ENCODE measurements at places on chromosomes 2 and 18. TPM values are rescaled to one million over a fixed set of nuclear protein-coding genes. Genes with fewer than 3 reads are reported as not detected.

BCL11A gene
- total RNA-seq = 2.1 TPM

- DNase-seq = no peak
- no peaks in the 10 kb centered on the region for H3K27me3 ChIP-seq
- no peaks in the 10 kb centered on the region for H3K4me1 ChIP-seq
- H3K36me3 ChIP-seq = no peaks in the 10 kb centered on the region
Observed at GRCh38 chr2:237723602-237724001, 75.0 kb upstream of the RBM44 start.

ING5 gene
- 86.3 TPM for total RNA-seq

GRCh38 chr2:236820763-236821344 is 251.2 kb downstream of the ACKR3 start:
- no peak for DNase-seq
- H3K4me3 ChIP-seq = no peak overlapping the region
- H3K27ac ChIP-seq = no peak overlapping the region
- no peaks in the 10 kb centered on the region for H3K4me1 ChIP-seq
- no peaks in the 10 kb centered on the region for H3K27me3 ChIP-seq
- H3K36me3 ChIP-seq = no peaks in the 10 kb centered on the region

- H3K4me1 ChIP-seq = no peaks in the 10 kb centered on the region
- DNase-seq = peak; percentile 34
Observed at GRCh38 chr2:60152226-60152833, 401.1 kb downstream of the BCL11A start.

- no peak overlapping the region for H3K27ac ChIP-seq
- no peak overlapping the region for H3K4me3 ChIP-seq
- no peaks in the 10 kb centered on the region for H3K27me3 ChIP-seq
- no peak for DNase-seq
- no peaks in the 10 kb centered on the region for H3K36me3 ChIP-seq
- no peaks in the 10 kb centered on the region for H3K4me1 ChIP-seq
Observed at GRCh38 chr2:151024696-151025251, 236.9 kb downstream of the RBM43 start.

CFC1 gene
- not detected for total RNA-seq

GRCh38 chr18:28972333-28972907 is 795.5 kb upstream of the CDH2 start:
- H3K36me3 ChIP-seq = no peaks in the 10 kb centered on the region
- no peak overlapping the region for H3K27ac ChIP-seq
- H3K27me3 ChIP-seq = no peaks in the 10 kb centered on the region
- no peak overlapping the region for H3K4me3 ChIP-seq
- DNase-seq = no peak

DNA sequence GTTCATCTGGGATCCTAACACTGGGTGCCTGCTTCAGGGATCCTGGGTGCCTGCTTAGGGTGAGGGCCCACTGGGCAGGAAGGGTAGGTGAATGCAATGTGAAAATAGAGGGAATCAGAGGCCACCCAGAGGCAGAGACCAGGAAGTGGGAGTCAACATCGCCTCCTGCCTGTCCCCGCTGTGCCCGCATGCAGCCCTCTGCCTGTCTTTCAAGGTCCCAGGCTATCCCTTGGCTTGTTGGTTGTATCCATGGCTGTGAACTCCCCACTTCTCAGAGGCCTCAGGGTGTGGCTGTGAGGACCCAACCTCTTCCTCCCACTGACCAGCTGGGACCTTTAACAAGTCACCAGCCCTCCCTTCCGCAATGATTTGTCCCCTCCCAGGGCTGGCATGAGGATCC is 26.5 kb downstream of the PSD4 start:
- peaks cover 36% of the 10 kb centered on the region for H3K36me3 ChIP-seq
- H3K4me1 ChIP-seq = peaks cover 10% of the 10 kb centered on the region
- H3K4me3 ChIP-seq = no peak overlapping the region
- DNase-seq = no peak

MDH1 gene
- total RNA-seq = 84.2 TPM

DNA sequence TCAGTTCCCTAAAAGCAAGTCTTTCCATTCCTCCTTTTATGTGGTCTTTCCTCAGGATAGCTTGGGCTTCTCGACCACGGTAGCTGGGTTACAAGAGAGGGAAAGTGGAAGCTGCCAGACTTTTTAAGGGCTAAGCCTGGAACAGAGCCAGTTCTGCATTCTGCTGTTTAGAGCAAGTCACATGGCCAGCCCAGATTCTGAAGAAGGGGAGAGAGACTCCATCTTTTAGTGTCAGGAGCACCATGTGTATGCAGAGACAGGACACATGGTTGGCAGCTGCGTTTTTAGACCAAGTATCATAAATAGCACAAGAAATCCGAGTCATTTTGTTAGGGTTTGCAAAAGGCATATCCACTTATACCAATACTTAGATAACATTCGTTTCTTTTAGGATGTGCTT is 4.7 kb downstream of the HMSD start:
- H3K36me3 ChIP-seq = no peaks in the 10 kb centered on the region
- no peaks in the 10 kb centered on the region for H3K27me3 ChIP-seq
- no peak overlapping the region for H3K4me3 ChIP-seq

DNA sequence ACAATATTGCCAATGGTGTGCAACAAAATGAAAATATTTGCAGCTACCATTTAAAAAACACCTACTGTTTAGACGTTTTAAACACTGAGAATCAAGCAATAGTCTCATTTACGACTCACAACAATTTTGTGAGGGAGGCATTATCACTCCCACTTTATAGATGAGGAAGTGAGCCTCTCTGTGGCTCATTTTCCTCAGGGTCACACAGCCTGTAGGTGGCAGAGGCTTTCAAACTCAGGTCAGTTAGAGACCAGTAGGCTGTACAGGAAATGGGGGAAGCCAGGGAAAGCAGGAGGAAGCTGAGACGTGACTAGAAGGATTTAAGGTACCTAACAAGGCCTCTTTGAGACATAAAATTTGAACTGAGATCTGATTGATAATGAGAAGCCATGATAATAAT is 95.0 kb upstream of the ZNF521 start:
- H3K36me3 ChIP-seq = no peaks in the 10 kb centered on the region
- DNase-seq = no peak
- H3K4me1 ChIP-seq = no peaks in the 10 kb centered on the region
- H3K4me3 ChIP-seq = no peak overlapping the region
- H3K27me3 ChIP-seq = no peaks in the 10 kb centered on the region

NT5C1B gene
- total RNA-seq = not detected

TMEM247 gene
- not detected for total RNA-seq

GTF2A1L gene
- total RNA-seq = not detected

GRCh38 chr2:239495175-239495574 is 94.4 kb upstream of the HDAC4 start:
- no peaks in the 10 kb centered on the region for H3K27me3 ChIP-seq
- no peaks in the 10 kb centered on the region for H3K36me3 ChIP-seq
- H3K4me1 ChIP-seq = no peaks in the 10 kb centered on the region
- no peak for DNase-seq

DNA sequence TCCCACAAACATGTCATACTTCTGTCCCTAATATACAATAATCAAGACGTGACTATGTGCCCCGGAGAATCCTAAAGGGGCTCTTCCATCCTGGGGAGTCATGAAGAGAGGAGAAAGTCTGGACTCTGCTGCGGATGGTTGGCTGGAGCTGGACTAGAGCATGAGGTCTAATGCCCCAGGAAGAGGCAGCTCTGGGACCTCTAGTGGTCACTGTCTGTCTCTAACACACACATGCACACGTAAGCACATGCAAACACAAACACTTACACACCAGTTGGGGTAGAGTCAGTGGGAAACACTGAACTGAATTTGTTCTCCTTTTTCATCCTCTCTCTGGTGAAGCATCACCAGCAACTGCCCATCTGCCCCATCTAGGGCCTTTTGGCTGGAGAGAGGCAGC is 271.6 kb downstream of the TDRD15 start:
- no peaks in the 10 kb centered on the region for H3K4me1 ChIP-seq
- no peak for DNase-seq
- H3K4me3 ChIP-seq = no peak overlapping the region
- H3K27ac ChIP-seq = no peak overlapping the region

Measured in naive thymus-derived CD4-positive, alpha-beta T cell (primary cell).